ENCODE measurements at places on chromosomes 5 and 9. TPM values are rescaled to one million over a fixed set of nuclear protein-coding genes. Genes with fewer than 3 reads are reported as not detected.

- no peak for DNase-seq
Observed at GRCh38 chr9:7293091-7293490, 506.5 kb downstream of the DMAC1 start.

The IL9 gene
- not detected for total RNA-seq

DNA sequence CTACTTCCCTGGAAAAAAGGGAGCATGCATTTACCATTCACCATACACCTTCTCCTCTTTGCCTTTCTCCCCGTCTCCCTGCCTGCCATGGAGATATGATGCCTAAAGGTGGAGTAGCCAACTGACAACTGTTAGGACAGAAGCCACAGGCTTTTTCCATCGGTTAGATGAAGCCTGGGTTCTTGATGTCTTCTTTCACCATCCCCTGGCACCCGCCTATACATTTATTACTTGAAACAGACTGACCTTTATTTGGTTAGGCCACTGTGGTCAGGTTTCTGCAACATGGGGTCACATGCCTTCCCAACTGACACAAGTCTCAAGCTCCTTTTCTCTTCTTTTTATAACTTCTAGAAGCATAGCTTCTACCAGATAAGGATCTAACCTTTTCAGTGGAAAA, 7.1 kb downstream of the LCP2 start:
- DNase-seq: no peak

GRCh38 chr9:103514767-103515166, 519.6 kb downstream of the CYLC2 start:
- DNase-seq: no peak

The THBS4 gene
- 10.6 TPM for total RNA-seq

DNA sequence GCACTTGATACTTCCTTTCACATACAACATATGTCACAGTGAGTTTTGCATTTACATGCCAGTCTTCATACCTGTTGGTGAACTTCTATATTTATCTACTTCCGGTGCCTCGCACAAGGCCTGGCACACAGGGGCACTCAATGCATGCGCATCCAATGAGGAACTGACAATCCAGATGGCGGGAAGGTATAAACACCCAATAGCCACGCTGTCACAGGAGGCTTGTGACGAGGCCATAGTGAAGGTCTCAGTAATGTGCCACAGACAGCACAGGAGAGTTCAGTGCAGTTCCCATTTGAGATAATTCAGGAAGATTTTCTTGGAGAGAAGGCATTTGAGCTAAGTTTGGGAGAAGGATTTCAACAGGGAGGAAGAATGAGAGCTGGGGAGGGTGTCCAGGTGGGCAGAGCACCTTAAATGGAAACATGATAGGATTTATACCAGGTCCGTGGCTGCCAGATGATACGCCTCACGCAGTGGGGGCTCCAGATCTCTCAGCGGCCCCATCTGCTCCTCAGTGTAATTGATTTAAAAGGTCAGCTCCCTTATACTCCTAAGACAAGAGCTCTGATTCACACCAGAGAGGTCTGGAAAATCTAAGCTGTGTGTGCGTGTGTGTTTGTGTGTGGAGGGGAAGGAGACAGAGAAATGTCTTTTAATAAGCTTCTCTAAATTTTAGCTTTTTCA, 206.2 kb downstream of the DCP2 start:
- DNase-seq: peak; percentile 18

The DNAH5 gene
- total RNA-seq: 0.50 TPM

DNA sequence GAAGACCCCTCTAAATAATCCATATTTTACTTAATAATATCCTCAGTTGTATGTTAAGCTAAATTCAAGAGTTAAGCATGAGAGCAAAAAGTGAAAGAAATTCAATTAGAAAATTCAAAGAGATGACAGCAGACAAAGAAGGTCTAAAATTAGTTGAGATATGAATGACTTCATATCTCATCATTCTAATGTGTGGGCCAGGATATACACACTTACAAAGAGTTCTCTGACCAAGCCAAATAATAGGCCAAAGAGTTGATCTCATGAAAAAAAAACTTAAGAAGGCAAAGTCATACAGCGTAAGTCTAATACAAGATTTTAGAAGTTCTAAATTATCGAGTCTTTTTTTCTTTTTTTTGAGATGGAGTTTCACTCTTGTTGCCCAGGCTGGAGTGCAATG, 87.7 kb upstream of the PLPP1 start:
- DNase-seq: no peak

The KIF24 gene
- total RNA-seq: 7.7 TPM

The NOP16 gene
- total RNA-seq: 40.8 TPM

The SLC45A2 gene
- total RNA-seq: 0.20 TPM

GRCh38 chr9:122445155-122445749, 32.5 kb downstream of the OR1J1 start:
- no peak for DNase-seq

DNA sequence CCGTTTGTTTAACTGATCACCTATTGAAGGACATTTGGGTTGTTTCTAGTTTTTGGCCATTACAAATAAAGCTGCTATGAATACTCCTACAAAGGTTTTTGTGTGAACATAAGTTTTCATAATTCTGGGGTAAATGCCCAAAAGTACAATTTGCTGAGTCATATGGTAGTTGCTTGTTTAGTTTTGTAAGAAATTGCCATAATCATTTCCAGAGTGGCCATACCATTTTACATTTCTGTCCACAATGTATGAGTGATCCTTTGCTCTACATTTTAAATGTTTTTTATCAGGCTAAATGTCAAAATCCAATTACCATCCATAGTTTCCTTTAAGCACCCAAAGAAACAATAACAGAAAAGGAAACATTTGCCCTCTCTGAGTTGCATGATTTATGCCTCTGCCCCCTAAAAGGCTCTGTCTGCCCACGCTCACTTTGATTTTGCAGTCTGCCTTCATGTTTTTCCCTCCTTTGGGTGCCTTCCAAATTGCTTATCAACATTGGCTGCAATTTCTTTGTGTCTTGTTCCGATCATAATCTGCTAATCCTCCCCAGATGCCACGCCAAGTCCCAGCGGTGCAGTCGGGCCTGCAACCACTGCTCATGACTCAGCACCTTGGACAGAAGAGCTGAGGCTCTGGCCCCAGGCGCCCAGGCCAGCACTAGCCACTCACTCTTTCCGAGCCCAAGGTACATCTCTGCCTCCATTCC, 339.2 kb downstream of the PIK3R1 start:
- DNase-seq: peak; percentile 66

- DNase-seq: no peak
Observed at GRCh38 chr9:101146508-101146907, 118.0 kb downstream of the PLPPR1 start.

The CCL28 gene
- not detected for total RNA-seq

The SMIM33 gene
- total RNA-seq: not detected

The IER5L gene
- 6.1 TPM for total RNA-seq

The IGFBPL1 gene
- total RNA-seq: 82.2 TPM

- DNase-seq: no peak
Observed at GRCh38 chr9:121050128-121050988, at the start of gene C5. Gene C5, minus strand, starts transcription at chr9:121050275. Its CDS starts 29 bp downstream, at chr9:121050246.

DNA sequence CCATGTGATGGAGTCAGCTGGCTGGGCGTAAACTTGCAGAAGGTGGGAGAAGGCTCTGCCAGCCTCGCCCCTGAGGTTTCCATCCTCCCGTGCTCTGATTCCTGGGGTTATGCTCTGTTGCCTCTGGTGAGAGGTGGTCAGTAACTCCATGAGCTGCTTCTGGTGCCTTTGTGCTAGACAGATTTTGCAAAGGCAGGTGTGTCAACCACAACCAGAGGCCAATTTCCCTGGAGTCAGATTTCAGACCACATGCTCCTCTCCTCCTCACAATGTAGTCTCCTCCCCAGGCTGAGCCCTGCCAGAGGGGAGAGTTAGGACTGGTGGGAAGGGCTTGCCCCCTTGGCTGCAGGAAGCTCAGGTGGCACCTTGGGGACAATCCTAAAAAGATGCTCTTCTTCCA, 38.8 kb upstream of the TENT4A start:
- no peak for DNase-seq

The SPINK13 gene
- total RNA-seq: not detected

The SPOCK1 gene
- 142 TPM for total RNA-seq

The CD274 gene
- not detected for total RNA-seq

The TIFAB gene
- not detected for total RNA-seq

GRCh38 chr5:180026320-180026719, 45.2 kb downstream of the RNF130 start:
- no peak for DNase-seq

DNA sequence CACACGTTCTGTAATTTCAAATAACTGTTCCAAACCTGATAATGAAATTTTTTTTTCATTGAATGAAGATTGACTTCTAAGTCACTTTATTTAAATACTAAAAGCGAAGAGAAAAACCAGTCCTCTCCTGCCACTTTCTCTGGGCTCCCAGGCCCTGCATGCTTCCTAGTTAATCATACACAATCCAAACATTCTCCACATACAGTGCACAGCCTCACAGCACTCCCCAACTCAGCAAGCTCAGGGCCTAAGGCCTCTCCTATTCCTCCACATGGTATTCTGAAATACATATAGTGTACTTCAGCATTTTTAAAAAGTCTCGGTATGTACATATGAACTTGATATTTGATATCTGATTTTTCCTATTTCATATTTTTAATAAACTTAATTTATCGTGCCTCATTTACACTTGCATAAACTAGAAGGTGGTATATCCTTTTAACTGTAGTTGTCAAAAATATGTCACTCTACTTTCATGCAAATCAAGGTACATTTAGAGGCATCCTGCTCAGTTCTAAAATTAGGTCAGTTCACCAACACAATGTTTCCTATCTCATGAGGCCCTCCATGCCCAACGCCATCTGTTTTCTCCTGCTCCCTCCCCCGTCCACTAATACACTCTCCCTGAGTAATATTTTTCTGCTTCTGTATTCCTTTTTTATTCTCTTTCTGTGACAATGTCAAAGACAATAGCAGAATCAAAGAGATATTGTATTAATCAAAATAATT, 206.7 kb downstream of the ARRDC3 start:
- no peak for DNase-seq

The EFNA5 gene
- total RNA-seq: 63.1 TPM

The PCDH1 gene
- 45.4 TPM for total RNA-seq

DNA sequence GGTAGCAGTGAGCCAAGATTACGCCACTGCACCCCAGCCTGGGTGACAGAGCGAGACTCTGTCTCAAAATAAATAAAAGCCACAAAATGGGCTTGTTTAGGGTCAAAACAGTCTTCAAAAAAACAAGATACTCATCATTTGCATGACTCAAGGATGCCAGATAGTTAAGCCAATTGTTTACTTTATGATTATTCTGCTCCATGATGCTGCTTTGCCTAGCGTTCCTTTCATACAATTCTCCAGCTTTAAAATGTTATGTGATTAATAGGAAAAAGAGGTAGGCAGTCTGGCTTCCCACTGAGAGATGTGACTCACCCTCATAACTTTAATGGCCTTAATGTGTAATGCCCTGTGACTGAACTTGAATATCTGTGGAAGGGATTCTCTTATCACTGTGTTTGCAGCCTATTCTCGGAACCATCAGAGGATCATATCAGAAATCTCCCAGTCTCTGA, 364.6 kb upstream of the TRPC7 start:
- no peak for DNase-seq

The ACOT12 gene
- not detected for total RNA-seq

GRCh38 chr5:113250341-113250953, 184.3 kb downstream of the TSSK1B start:
- DNase-seq: no peak

The GRIN3A gene
- total RNA-seq: not detected

DNA sequence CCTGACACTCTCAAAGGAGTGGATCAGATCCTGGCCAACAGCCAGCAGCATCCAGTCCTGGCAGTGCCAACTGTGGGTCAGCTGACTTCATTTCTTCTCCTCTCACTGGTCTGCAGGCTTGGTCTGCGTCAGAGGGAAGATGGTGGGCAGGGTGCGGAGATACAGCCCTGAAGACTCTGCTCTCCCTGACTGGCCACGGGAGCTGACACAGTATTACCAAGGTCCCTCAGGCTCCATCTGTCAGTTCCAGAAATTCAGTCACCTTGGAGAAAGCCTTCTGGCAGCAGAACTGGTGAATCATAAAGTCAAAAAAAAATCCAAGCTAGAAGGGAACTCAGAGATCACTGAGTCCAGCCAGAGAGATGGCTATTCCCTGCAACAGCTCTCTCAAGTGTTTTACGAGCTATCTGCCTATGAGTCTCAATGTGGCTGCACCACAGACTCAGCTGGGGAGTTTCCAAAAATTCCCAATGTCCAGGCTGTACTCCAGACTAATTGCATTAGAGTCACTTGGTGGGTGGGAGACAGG, 27.9 kb downstream of the C1QTNF2 start:
- DNase-seq: no peak

DNA sequence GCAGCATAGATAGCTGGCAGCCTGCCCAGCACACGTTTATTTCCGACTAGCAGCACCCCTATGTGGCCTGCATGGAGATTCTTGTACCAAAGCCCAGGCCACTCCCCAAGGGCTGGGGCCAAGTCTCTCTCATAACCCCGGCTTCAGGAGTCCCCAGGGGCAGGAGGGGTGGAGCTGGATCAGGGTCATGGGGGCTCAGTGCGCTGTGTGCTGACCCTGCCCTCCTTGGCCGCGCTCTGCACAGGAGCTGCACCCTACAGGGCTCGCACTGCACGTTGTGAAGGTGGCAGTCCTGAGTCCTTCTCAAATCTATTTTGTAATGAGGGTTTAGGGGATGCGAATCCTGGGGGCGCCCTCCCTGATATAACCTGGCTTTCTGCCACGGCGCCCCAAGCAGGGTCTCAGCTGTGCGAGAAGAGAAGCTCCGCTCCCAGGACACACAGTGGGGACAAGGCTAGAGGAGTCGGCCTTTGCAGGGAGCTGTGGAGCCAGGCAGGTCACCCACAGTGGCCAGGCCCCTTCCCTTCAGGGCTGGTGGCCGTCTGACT, 28.6 kb downstream of the NKD2 start:
- DNase-seq: no peak

GRCh38 chr9:105238302-105238701, 6.1 kb upstream of the SLC44A1 start:
- no peak for DNase-seq

- DNase-seq: no peak
Observed at GRCh38 chr5:68365889-68366288, 150.3 kb downstream of the PIK3R1 start.

The ESM1 gene
- total RNA-seq: not detected

GRCh38 chr9:124411514-124412227, 3.6 kb downstream of the PSMB7 start:
- DNase-seq: no peak

GRCh38 chr9:33151007-33151557, 16.1 kb downstream of the B4GALT1 start:
- peak; percentile 51 for DNase-seq

DNA sequence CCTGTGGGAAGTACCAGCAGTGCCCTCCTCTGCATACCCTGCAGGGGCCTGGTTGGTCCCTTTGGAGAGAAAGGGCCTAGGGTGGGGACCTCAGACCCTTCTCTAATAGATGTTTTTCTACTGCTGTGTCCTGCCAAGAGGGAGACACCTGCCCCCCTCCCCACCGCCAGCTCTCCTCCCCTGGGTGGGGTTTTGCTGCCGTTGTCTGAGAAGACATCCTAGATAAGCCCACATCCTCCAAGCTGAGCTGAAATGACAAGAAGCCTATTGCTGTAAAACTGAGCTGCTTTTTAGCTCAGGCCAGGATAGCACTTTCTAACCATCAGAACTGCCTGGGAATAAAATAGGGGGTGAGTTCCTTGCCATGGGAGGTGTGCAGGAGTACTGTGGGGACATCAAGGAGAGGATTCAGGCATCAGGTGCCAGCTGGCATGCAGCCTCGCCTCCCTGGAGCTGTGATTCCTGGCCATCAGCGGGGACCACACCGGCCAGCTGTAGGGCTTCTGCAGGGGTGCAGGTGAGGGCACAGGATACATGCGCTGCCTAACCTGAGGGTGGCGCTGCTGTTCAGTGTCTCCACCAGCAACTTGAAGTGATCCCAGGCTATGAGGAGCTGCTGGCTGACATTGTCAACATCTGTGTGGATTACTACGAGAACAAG, 37.9 kb downstream of the CYFIP2 start:
- DNase-seq: peak; percentile 93

Measured in endodermal cell (in vitro differentiated cells).